Left ventricle myocardium inferior (tissue), 1 donor: ENCODE measurements at places on chromosomes 1 and 21.

- peak overlapping the region; percentile 41 for H3K27ac ChIP-seq
- peak overlapping the region; percentile 48 for H3K4me3 ChIP-seq
- no peaks in the 10 kb centered on the region for H3K36me3 ChIP-seq
- peaks cover 6% of the 10 kb centered on the region for H3K4me1 ChIP-seq
- peaks cover 49% of the 10 kb centered on the region for H3K27me3 ChIP-seq
Observed at GRCh38 chr21:44919913-44920693, 596 bp downstream of the ITGB2 start.

DNA sequence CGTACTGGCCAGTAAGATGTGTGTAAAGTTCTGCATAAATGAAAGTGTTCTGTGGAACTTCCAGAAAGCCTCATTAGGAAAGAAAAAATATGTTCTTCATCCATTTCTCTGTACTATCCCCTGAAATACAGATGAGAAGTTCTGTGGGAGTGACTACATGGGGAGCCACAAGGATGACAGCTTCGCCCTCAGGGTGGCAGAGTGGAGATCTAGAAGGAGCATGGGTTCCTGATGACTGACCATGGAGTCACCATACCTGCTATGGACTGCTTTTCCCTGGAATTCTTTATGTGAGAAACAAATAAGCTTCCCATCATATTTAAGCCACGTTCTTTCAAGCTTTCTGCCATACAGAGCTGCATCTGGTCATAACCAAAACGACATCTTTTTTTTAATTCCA is 113.9 kb upstream of the RGS1 start:
- H3K4me3 ChIP-seq: no peak overlapping the region
- DNase-seq: no peak
- H3K4me1 ChIP-seq: no peaks in the 10 kb centered on the region
- no peaks in the 10 kb centered on the region for H3K27me3 ChIP-seq

GRCh38 chr1:209774592-209774991 is 9.8 kb downstream of the C1orf74 start:
- no peak overlapping the region for H3K27ac ChIP-seq
- DNase-seq: no peak
- H3K36me3 ChIP-seq: no peaks in the 10 kb centered on the region
- peaks cover 7% of the 10 kb centered on the region for H3K4me1 ChIP-seq
- no peak overlapping the region for H3K4me3 ChIP-seq
- H3K27me3 ChIP-seq: no peaks in the 10 kb centered on the region

DNA sequence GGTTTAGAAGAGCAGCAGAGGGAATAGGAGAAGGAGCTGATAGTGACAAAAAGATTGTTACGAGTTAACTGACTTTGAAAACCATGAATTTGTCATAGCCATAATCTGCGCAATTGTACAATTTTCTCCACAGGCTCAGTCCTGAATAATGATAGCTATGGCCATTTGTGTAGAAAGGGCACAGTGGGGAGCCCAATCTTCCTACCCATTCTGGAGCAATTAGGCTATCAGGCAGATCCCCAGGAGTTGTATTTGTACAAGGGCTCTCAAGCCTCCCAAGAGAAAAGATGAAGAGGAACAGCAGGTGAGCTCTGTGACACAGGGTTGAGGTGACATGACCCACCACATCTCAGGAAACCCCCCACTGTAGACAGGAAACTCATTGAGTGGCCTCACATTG is 42.1 kb upstream of the SAMD13 start:
- H3K27ac ChIP-seq: no peak overlapping the region
- peaks cover 13% of the 10 kb centered on the region for H3K4me1 ChIP-seq
- no peak overlapping the region for H3K4me3 ChIP-seq
- H3K27me3 ChIP-seq: no peaks in the 10 kb centered on the region
- no peaks in the 10 kb centered on the region for H3K36me3 ChIP-seq

DNA sequence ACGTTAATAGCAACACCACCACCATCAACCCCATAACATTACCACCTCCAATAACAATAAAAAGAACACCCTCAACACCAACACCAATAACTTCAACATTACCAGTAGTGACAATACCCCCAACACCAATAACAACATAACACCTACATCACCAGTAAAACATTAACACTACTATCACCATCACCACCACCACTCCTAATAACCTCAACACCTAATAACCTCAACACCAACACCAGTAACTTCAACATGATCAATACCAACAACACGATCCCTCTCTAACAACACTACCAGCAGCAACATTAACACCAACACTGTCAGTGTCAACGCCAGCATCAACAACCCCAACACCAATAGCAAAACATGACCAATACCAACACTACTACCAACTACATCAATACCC is 57.2 kb downstream of the TAS1R2 start:
- H3K4me3 ChIP-seq: no peak overlapping the region
- H3K36me3 ChIP-seq: no peaks in the 10 kb centered on the region
- DNase-seq: no peak
- no peaks in the 10 kb centered on the region for H3K4me1 ChIP-seq

DNA sequence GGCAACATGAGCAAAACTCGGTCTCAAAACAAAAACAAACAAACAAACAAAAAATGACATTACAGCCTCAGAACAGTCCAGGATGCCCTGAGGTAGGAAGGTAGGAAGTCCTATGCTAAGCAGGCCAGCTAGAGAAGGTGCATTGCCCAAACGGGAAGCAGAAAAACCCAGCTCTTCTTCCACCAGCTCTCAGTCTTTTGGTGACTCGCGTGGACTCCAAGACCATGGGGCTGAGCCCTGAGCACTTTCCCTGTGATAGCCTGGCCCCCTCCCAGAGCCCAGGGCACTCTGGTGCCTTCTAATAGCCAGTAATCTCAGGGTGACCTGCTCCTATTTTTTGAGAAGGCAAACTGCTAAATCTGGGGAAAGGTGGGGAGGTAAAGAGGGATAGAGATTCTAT is 16.1 kb downstream of the PHLDA3 start:
- H3K27ac ChIP-seq: no peak overlapping the region
- H3K4me1 ChIP-seq: peaks cover 68% of the 10 kb centered on the region
- H3K27me3 ChIP-seq: no peaks in the 10 kb centered on the region
- no peak overlapping the region for H3K4me3 ChIP-seq
- no peaks in the 10 kb centered on the region for H3K36me3 ChIP-seq

- no peak for DNase-seq
- peaks cover 35% of the 10 kb centered on the region for H3K4me1 ChIP-seq
- H3K36me3 ChIP-seq: no peaks in the 10 kb centered on the region
- no peaks in the 10 kb centered on the region for H3K27me3 ChIP-seq
- H3K4me3 ChIP-seq: no peak overlapping the region
Observed at GRCh38 chr1:15260418-15261154, 13.6 kb downstream of the FHAD1 start.

DNA sequence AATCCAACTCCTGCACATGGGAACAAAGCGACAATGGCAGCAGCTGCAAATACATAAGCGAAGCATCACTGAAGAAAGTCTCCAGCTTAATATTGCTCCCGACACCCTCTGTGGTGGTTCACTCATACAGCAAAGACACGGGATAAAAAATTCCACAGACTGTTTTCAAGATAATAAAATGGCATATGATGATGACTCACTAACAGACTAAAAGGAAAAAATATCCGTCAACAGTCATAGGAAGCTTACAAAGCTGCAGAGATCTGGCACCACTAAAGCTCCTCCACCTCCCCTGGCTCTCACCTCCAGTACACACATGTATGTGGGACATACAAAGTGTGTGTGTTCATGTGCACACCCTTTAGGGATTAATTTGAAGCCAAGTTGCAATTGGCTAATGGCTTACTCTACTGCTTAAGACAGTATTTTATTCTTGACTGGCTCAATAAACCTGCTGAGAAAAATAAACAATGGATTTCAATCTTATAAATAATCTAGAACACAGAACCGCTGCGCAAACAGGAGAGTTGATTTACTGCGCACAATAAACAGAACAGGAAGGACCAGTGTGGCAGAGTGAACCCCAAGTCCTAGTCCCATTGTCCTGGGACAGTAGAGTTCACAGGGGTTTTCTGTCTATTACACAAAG is 94.4 kb downstream of the SLC45A1 start:
- no peak for DNase-seq
- H3K4me3 ChIP-seq: peak overlapping the region; percentile 11
- H3K27ac ChIP-seq: peak overlapping the region; percentile 98
- H3K36me3 ChIP-seq: peaks cover 26% of the 10 kb centered on the region

GRCh38 chr1:109228167-109228566 is 14.4 kb downstream of the SARS1 start:
- DNase-seq: no peak
- H3K36me3 ChIP-seq: peaks cover 73% of the 10 kb centered on the region
- H3K27me3 ChIP-seq: no peaks in the 10 kb centered on the region
- H3K4me3 ChIP-seq: no peak overlapping the region
- no peak overlapping the region for H3K27ac ChIP-seq
- H3K4me1 ChIP-seq: no peaks in the 10 kb centered on the region

- H3K36me3 ChIP-seq: no peaks in the 10 kb centered on the region
- H3K27me3 ChIP-seq: no peaks in the 10 kb centered on the region
- H3K4me1 ChIP-seq: no peaks in the 10 kb centered on the region
- H3K27ac ChIP-seq: no peak overlapping the region
Observed at GRCh38 chr1:69595486-69595885, 27.8 kb downstream of the LRRC7 start.

DNA sequence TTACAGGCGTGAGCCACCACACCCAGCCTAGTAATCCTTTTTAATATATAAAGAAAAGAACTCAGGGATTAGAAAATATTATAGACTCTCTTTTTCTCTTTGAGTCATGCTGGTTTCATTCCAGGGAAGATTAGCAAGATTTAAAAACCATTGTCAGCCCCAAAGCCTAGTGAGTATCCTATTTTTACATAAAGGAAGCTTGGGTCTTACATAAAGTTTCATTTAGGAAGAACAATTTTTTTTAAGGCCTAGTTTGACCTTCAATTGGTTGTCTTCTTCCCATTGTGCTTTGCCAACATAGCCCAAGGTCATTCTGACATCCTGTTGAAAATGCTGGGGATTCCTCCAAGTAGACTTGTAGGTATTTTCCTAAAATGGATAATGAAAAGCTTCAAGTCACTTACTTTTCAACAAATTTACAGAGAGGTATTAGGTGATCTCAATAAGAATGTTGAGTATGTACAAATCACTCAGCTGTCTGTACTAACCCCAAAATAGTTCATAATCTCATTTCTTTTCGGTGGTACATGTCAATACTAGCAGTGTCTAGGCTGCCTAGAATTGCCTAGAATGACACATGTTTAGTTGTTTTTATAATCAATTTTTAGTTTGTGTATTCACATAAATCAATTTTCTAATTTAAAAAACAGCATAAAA is 4.3 kb upstream of the KIF14 start:
- no peaks in the 10 kb centered on the region for H3K36me3 ChIP-seq
- no peaks in the 10 kb centered on the region for H3K27me3 ChIP-seq
- no peak overlapping the region for H3K27ac ChIP-seq

- no peak overlapping the region for H3K4me3 ChIP-seq
- H3K27me3 ChIP-seq: peaks cover 54% of the 10 kb centered on the region
- no peaks in the 10 kb centered on the region for H3K36me3 ChIP-seq
- H3K4me1 ChIP-seq: no peaks in the 10 kb centered on the region
- DNase-seq: no peak
Observed at GRCh38 chr1:30466026-30466425, 257.4 kb downstream of the MATN1 start.

DNA sequence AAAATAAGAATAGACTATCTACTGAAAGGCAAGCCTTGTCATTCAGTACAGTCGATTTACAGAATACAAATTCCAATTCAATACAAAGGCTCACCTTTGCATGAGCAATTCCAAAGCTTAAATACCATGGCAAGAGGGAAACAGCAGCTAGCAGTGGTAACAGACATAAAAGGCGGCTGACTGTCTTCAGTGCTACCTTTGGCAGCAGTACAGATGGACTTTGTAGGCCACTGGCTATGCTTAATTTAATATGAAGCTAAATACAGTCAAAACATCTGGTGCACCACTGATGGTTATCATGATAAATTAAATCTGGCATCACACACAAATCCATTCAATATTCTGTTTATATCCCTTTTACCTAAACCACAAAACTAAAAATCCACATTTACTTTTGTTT is 62.4 kb downstream of the RERE start:
- no peaks in the 10 kb centered on the region for H3K36me3 ChIP-seq
- no peak overlapping the region for H3K27ac ChIP-seq

DNA sequence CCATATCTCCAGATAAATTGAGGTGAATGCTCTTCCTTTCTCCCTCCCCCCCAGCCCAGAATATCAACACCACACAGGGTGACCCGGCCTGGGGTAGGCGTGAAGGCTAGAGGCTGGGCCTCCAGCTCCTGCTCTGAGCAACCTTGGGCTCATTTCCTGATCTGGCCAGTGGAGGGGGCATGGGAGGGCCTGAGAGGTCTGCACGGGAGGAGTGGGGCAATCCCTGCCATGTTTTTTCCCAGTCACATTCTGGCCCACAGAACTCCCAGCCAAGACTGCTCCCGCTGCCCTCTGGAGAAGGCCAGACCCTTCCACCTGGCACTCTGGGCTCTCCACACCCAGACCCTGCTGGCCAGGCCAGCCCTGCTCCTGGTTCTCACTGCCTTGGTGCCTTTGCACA is 3.9 kb downstream of the CLDN19 start:
- H3K36me3 ChIP-seq: no peaks in the 10 kb centered on the region
- no peak overlapping the region for H3K4me3 ChIP-seq
- H3K27ac ChIP-seq: no peak overlapping the region
- H3K4me1 ChIP-seq: no peaks in the 10 kb centered on the region
- H3K27me3 ChIP-seq: no peaks in the 10 kb centered on the region
- DNase-seq: no peak
